ENCODE measurements at places on chromosomes 7 and 10.

DNA sequence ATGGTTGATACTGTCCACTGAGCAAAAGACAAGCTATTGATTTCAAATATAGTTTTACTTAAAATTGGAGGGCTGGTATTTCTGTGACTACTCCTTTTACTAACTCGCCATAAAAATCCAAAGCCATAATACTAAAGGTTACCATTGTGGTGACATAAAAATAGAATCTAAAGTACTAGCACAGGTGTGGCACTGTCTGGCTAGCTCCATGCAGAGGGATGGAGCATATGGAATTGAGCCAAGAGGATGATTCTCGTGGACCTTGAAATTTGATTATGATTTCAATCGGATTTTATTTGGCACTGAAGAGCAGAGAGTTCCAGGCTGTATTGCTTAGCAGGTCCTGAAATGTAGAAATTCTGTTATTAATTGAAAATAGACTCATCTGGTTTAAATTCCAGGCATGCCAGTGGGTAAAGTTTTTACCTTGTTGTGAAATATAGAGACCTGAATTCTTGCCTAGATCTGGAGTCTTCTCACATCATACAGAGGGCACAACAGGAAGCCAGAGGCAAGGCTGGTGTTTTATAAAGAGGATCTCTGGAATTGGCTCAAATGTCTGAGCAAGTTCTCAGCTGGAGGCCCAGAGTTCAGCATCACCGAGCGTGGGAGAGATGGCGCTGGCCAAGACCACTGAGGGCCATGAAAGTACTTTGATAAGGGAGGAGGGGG lies 29.9 kb upstream of the DLD start:
- DNase-seq, result no peak

GRCh38 chr7:17560516-17560915 lies 262.1 kb downstream of the AHR start:
- DNase-seq, result no peak

DNA sequence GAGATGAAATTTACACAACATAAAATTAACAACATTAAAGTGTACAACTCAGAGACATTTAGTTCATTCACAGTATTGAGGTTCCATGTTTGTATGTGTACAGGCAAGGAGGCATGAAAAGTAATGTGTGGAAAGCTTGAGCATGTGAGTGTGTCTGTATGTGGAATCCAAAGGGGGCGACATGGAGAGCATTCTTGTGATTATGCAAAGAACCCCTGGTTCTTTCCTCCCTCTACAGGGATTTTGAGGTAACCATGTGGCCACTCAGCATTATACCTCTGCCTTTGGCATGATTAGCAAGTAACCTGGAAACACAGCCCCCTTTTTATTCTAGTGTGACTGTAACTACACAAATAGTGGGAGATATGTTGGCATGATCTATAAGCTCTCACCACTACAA lies 21.0 kb downstream of the OR2F1 start:
- DNase-seq, result no peak

- no peak for DNase-seq
Measured at GRCh38 chr7:71488308-71488707, 356.4 kb downstream of the GALNT17 start.

GRCh38 chr7:97407106-97407505 lies 289.6 kb downstream of the SDHAF3 start:
- no peak for DNase-seq

DNA sequence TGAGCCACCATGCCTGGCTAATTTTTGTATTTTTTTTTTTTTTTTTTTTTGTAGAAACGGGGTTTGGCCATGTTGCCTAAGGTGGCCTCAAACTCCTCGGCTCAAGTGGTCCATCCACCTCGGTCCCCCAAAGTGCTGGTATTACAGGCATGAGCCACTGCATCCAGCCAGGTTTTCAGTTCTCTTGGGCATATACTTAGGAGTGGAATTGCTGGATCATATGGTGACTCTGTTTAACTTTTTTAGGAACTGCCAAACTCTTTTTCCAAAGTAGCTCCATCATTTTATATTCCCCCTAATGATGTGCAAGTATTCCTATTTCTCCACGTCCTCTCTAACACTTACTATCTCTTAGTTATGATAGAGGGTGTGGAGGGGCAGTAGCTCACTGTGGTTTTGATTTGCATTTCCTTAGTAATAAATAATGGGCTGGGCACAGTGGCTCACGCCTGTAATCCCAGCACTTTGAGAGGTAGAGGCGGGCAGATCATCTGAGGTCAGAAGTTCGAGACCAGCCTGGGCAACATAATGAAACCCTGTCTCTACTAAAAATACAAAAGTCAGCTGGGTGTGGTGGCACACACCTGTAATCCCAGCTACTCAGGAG lies 41.6 kb downstream of the SUFU start:
- DNase-seq, result no peak

- no peak for DNase-seq
Measured at GRCh38 chr10:683448-684071, 5.9 kb downstream of the DIP2C start.

DNA sequence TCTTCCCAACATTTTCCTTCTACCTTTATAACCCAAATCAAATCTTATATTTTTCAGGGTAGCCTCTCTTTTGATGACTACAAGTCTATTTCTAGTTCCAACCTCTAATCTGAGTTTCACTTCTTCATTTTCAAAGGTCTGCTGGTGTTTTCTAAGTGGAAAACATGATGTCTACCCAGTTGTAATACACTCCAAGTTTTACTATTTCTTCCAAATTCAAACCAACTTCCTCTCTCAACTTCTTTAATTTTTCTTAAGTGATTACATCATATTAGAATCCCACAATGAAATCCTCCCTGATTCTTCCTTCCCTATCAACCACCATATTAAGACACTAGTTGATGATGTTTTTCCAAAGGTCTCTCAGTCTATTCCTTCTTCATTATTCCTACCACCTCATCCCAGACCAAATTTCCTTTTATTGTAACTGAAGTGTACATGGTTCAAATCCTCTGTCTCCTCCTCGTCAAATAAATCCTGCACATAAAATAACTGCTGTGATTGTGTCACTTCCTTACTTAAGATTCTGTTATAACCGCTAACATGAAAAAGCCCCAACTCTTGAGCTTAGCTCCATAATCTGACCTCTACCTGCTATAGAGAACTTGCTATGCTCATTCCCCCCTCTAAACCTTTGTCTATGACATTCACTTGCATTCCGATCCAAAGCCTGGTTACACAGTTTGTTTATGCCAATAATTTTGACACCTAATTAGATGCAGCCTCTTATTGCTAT lies 12.7 kb downstream of the TAS2R38 start:
- no peak for DNase-seq

All from activated T-helper 1 cell treated with anti-CD3 and anti-CD28 coated beads, Interleukin-12 subunit alpha, Interleukin-12 subunit beta, Interleukin-2, Interleukin-4 antibody, amounts not matched to agents 30 ng/mL and 10 ng/mL and 1 ng/mL, durations not matched to agents 14 hours and 24 hours and 36 hours (primary cell).